ENCODE measurements at places on chromosomes 1 and 21.
A peak's percentile ranks its signal among the peaks of the same experiment; 100 is the strongest.

DNA sequence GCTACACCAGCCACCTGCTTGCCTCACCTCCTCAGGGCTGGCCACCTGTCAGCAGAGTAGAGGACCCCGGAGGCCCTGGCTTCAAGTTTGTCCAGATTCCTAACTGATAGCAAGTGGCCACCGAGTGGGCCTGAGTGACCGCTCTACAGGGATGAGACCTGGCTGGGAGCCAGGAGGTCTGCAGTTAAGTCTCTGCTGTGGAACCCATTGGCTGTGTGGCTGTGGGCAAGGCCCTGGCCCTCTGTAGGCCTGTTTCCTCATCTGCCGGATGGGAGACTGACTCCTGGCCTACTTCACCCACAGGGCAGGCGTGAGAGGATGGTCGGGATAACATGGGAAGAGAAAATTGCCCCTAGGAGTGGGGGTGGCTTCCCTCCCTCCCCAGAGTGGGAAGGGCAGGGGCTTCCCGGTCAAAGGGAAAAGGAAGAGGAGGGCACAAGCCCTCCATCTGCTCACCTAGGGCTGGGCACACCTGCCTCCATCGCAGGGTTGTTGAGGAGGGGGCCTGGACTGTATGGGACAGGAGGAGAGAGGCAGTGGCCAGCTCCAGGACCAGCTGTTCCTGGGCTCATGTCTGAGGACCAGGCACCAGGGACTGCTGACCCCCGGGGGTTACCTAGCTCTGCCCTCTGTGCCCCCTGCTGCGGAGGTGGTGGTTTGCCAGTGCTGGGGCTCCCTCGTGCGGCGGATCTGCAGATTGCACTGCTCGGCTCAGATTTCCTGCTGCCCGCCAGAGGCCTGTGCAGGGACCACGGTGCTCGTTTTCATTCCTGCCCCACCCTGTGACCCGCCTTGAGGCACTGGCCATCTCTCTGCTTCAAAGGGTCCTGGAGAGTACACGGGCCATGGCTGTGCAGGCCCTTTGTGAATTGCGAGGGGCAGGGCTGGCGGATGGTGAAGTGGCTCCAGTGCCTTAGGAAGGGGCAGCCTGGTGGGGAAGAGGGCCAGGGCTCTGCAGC is 9.1 kb upstream of the MTFR1L start:
- peak; percentile 90 for DNase-seq

GRCh38 chr1:10915594-10915993 is 96.9 kb upstream of the TARDBP start:
- DNase-seq, result no peak

DNA sequence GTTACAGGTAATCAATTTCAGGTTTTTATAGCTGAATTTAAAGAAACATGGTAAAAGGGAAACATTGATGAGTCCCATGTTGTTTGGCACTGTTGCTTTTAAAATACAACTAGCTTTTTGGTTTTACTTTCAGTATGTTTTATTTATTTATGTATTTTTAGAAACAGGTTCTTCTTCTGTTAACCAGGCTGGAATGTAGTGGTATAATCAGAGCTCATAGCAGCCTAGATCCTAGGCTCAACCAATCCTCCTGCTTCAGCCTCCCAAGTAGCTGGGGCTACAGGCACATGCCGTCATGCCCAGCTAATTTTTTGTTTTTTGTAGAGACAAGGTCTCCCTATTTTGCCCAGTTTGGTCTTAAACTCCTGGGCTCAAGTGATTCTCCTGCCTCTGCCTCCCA is 50.4 kb downstream of the CTTNBP2NL start:
- DNase-seq, result no peak

DNA sequence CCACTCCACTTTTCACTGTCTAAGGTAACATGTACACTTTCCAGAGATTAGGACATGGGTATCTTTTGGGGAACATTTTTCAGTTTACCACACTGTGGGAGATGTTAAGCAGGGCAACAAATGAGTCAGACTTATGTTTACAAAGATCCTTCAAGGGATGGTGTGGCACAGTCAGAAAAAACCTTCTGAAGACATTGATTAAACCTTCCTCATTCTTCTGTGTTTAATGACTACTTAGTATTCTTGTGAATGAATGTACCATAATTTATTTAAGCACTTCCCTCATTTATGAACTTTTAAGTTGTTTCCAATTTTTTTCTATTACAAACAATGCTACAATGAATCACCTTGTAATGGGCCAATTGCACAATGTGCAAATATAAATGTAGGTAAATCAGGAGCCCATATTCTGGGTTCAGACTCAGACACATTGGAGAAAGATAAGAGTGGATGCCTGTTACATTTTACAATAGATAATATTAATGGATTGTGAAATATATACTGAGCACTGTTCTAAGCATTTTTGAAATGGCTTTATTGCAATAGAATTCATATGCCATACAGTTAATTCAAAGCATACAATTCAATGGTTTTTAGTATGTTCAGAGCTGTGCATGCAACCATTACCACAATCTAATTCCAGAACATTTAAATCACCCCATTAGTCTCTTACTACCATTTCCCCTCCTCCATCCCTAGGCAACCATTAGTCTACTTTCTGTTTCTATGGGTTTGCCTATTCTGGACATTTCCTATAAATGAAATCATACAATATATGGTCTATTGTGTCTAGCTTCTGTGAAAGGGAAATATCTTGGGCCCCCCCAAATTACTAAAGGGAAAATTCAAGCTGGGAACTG is 1.9 kb upstream of the SFT2D2 start:
- DNase-seq, result no peak

- no peak for DNase-seq
Observed at GRCh38 chr1:94982398-94982797, 55.5 kb upstream of the CNN3 start.

DNA sequence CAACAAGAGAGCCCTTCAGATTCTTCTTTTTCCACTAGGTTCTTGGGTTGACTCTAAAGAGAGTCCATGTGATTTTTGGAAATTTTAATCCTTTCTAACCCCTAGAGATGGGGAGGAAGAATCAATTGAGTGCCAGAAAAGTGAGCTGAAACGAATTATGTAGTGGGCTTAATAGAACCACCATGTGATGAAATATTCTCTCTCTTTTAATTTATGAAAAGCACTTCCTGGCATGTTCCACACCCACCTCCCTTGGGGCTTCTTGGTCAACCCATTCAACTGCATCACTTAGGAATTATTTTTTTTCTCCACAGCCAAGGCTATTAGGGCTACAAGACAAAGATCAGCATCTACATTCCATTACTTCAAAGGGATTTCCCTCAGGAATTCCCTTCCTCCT is 79.6 kb downstream of the ZC3H11B start:
- no peak for DNase-seq

- no peak for DNase-seq
Observed at GRCh38 chr1:202228484-202229122, 35.0 kb downstream of the LGR6 start.
